CD4-positive, alpha-beta T cell treated with Interleukin-6 for 4 hours (primary cell): ENCODE measurements at places on chromosomes 4 and X.

- DNase-seq: no peak
These were observed 15.0 kb downstream of the BTK start for GRCh38 chrX:101370888-101371504.

GRCh38 chr4:108834835-108835384, 72.1 kb upstream of the ETNPPL start:
- DNase-seq: no peak

DNA sequence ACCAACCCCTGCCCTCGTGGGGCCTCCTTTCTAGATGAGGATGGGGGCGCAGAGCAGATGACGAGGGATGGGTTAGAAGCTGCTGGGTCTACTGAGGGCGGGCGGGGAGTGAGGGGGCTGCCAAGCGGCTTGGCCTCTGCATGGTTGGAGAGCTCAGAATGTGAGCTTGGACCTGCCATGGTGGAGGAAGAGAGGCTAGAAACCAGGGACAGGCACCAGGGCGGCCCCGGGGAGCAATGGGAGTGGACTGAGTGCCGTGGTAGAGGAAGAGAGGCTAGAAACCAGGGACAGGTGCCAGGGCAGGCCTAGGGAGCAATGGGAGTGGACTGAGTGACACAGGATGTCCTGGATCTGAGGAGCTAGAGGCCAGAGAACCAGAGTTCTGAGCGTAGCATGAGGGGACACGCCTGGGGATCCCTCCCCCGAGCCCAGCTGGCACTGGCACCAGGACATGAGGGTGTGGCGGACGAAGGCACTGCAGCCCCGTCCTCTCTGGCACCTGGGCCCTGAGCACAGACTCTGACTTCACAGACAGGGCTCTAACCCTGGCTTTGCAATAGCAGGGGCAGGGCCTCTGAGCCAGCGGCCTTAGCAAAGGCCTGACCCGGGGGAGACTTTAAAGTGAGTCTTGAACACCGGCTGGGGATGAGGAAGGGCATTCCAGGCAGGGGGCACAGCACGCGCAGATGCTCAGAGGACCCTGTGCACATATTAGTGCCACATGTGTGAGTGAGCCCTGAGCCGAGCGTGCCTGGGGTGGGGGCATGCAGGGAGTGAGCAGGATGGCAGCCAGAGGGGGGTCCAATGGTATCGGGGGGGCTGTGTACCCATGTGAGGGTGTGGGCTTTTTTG, 214.0 kb upstream of the PSAPL1 start:
- DNase-seq: no peak

GRCh38 chr4:970046-970745, 3.2 kb downstream of the DGKQ start:
- no peak for DNase-seq

- DNase-seq: no peak
These were observed 43.2 kb downstream of the HAND2 start for GRCh38 chr4:173486714-173487392.

DNA sequence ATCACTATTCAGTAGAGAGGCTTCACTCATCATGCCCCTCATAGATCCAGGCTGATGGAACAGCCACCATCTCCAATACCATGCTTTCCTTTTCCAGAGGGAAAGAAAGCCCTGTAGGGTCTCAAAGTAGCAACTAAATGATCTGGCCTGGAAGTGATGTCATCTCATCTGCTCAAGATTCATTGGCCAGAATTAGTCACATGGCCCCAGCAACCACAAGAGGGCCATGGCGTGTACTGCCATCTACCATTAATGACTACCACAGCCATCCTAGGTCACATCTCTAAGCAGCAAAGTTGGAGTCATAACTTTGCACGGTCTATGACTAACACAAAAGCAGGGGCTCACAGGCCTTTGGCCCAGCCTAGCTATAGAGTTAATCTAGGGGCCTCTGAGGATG, 194.8 kb downstream of the KIT start:
- DNase-seq: no peak

DNA sequence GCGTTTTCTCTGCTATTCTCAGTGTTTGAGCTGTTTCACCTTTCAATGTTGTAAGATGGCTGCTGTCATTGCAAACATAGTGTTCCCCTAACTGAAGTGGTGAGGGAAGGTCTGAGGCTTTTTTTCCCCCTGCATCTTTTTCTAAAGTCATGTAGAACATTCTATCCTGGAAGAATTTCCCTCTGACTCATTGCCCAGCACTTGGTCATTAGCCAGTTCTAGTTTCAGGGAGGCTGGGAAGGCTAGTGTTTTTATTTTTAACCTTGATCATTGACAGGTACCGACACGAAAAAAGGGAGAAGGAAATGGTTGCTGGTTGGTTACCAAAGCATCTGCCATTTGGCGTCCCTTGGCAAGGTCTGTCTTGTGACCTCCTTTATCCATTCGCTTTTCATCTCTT, 6.6 kb downstream of the LANCL3 start:
- DNase-seq: no peak
